ENCODE measurements at places on chromosomes 2 and 18. TPM values are rescaled to one million over a fixed set of nuclear protein-coding genes. Genes with fewer than 3 reads are reported as not detected.

GRCh38 chr18:77344786-77345500 lies 95.3 kb downstream of the GALR1 start:
- DNase-seq, result no peak

- DNase-seq, result no peak
Measured at GRCh38 chr18:49563701-49564517, 2.1 kb downstream of the LIPG start.

DNA sequence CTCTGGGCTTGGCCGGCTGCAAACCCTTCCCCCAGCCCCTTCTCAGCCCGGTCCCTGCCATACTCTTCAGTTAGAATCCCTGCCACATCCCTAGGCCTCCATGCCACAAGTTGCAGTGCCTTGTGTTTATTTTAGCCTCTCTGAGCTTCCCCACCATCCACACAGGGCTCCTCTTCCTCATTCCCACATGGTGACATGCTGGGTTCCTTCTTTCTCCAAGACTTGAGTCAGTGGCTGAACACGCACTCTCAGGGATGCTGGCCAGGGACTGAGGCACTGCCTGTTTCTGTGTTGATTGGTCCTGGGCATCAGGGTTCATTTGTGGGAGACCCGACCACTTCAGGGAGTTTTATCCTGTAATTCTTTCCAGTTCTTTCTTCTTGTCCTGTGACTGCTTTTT lies 56.3 kb downstream of the KCNS3 start:
- DNase-seq, result no peak

GRCh38 chr2:215760091-215760490 lies 253.3 kb downstream of the MREG start:
- DNase-seq, result no peak

- DNase-seq, result no peak
Measured at GRCh38 chr2:37773371-37774130, 102.1 kb upstream of the CDC42EP3 start.

DNA sequence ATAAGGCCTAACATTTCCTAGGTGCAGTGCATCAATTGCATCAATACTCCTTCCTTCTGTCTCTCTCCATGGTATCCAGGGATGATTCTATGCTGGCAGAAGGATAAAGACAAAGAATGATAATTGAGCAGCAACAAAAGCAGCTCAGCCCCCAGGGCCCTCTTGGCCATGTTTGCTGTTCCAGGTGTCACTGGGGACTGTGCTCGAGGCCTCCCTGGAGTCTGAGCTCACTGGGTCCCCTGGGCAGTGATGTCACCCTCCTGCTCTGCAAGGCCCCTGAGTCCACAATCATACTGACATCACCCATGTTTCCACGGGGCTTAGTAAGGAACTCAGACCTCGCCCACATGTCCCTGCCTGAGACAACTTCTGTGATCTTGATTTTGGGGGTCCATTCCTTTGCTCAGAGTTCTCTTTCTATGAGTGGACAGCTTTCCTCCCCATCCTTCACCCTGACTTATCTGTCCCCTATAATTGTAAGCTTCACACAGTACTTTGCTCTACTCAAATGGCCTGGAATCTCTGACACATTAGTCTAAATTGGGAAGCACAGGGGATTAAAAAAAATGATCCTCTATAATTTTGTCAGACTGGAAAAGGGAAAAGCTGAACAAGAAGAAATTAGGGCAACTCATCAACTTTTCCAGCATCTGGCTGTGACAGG lies 15.8 kb upstream of the EXOC6B start:
- DNase-seq, result no peak

GRCh38 chr2:6791682-6792081 lies 74.0 kb downstream of the CMPK2 start:
- DNase-seq, result no peak

DNA sequence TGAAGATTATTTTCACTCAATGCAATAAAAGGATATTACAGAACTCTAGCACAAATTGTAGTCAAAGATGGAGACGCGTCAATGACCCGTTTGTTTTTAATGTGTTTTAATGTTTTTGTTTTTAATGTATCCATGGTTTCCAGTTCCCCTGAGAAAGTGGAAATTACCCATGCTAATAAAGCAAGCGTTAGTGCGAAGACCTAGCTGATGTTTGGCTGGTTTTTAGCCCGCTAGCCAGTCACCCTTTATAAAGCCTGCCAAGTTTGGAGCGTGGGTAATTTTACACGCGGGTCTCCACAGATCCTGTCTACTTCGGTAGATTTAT lies 430 bp upstream of the CHMP1B start:
- no peak for DNase-seq

GRCh38 chr2:172931918-172932520 lies 143.6 kb upstream of the MAP3K20 start:
- DNase-seq, result peak; percentile 75

- no peak for DNase-seq
Measured at GRCh38 chr2:180761224-180761623, 219.2 kb upstream of the UBE2E3 start.

GRCh38 chr2:186959486-186959885 lies 110.5 kb upstream of the ZSWIM2 start:
- DNase-seq, result no peak

DNA sequence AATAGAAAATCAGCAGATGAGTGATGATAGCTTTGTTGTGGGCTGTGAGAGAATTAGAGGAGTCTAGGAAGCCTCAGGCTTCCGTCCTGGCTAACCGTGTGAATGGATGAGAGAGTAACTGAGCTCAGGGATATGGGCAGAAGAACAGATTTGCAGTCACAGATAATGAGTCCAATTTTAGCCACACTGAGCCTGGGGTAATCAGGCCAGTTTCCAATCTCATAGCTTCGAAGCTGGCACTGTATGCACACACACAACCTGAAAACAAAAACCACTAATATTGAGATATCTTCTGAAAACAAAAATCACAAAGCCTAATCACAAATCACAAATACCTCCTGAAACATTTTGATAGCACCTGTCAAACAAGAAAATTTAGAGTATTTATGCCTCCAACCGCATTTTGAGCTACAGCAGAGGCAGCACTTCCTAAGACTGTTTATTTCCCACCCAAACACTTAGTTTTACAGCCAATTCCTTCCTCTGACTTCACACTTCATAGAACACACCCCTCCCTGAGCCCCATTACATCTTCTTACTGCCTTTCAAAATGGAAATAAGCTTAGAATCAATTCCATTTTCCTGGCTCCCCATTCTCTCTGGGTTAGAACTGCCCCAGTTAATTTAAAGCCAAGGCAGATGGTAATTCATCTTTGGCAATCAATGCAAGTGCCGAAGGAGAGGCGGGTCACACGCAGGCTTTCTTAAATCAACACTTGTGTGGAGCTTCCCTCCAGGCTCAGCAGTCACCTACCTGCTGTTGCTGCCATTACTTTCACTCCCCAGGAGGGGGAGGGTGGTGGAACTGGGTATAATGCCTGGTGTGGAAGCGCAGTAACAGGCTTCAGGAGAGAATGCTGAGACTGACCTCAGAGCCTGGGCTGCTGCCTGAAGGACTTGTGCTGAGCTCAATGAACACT lies 18.9 kb downstream of the TTR start:
- DNase-seq, result peak; percentile 54

- no peak for DNase-seq
Measured at GRCh38 chr2:120787822-120788700, 52.4 kb downstream of the GLI2 start.

- DNase-seq, result no peak
Measured at GRCh38 chr2:137659616-137660015, 304.7 kb upstream of the HNMT start.

The NLRC4 gene
- 1.0 TPM for total RNA-seq

The RUFY4 gene
- not detected for total RNA-seq

The SLC5A7 gene
- total RNA-seq, result not detected

The PSMA8 gene
- not detected for total RNA-seq

The GNLY gene
- 2.9 TPM for total RNA-seq

The ANKRD30BL gene
- 0.55 TPM for total RNA-seq

The CRIM1 gene
- 41.4 TPM for total RNA-seq

The SERPINB10 gene
- total RNA-seq, result not detected

Measured in adrenal gland (tissue), 19 donors.